ENCODE measurements at places on chromosomes 16 and 17.

GRCh38 chr16:85752511-85753420 is 1.9 kb upstream of the C16orf74 start:
- DNase-seq = no peak

- DNase-seq = no peak
Measured at GRCh38 chr17:70268383-70268782, 99.1 kb downstream of the KCNJ2 start.

DNA sequence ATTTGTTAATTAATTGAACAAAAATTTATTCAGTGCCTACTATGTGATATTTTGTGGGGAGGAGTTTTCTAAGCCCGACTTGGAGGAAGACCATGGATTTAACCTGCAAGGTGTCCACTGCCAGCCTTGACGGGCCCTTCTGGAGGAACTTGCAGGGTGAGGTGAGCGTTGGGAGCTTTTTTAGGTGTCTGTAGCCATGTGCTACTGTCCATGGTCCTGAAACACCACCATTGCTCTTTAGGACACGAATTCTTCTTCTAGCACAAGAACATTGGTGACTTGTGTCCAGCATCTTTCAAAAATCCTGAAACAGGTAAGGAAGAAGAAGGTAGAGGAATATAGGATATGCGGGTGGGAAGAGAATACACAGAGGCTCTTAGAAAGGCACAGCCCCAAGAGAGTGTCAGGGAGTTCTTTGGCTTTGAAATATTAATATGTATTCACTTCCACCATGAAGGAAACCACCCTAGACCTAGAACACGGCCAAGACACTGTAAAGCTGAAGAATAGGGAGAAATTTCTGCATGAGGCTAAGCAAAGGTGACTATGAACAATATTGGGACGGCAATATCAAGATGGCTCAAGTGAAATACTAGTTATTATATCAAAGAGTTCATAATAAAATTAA is 27.9 kb upstream of the OR4D1 start:
- DNase-seq = peak; percentile 44

DNA sequence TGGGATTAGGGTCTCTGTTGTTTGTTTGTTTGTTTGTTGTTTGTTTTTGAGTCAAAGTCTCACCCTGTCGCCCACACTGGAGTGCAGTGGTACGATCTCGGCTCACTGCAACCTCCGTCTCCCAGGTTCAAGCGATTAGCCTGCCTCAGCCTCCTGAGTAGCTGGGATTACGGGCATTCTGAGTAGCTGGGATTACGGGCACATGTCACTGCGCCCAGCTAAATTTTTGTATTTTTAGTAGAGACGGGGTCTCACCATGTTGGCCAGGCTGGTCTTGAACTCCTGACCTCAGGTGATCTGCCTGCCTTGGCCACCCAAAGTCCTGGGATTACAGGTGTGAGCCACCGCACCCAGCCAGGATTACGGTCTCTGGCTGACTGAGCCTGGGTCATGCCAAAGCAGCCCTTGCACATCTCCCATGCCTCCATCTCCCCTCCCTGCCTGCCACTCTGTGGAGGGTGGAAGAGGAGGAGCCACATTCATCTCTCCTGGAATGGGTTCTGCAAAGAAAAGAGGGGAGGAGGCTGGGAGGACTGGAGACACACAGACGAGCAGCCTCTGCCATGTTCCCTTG is 59.2 kb downstream of the BEAN1 start:
- no peak for DNase-seq

GRCh38 chr16:64952177-64952576 is 169.7 kb downstream of the CDH11 start:
- DNase-seq = peak; percentile 94

Measured in astrocyte (in vitro differentiated cells and primary cell).